ENCODE measurements at places on chromosomes 3 and 15.

DNA sequence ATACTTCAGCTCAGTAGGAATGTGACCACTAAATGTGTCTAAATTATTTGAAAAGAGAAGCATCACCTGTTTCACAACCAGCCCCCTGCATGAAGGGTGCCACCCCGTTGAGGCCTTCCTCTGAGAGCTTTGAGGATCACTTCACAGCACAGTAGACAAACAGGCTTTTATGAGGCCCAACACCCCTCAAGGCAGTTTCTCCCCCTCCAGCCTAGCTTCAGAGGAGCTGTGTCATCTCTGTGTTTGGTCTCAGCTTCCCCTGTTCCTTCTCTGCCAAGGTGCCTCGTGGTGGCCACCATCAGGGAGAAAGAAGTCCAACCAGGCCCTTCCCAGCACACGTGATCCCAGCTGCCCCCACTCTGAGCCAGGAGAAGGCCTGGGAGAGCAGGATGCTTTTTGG, 21.6 kb upstream of the DUSP7 start:
- no peak for DNase-seq

GRCh38 chr15:25532269-25533140, 93.7 kb upstream of the UBE3A start:
- no peak for DNase-seq

GRCh38 chr3:27568393-27568792, 84.2 kb upstream of the SLC4A7 start:
- DNase-seq, result peak; percentile 60

DNA sequence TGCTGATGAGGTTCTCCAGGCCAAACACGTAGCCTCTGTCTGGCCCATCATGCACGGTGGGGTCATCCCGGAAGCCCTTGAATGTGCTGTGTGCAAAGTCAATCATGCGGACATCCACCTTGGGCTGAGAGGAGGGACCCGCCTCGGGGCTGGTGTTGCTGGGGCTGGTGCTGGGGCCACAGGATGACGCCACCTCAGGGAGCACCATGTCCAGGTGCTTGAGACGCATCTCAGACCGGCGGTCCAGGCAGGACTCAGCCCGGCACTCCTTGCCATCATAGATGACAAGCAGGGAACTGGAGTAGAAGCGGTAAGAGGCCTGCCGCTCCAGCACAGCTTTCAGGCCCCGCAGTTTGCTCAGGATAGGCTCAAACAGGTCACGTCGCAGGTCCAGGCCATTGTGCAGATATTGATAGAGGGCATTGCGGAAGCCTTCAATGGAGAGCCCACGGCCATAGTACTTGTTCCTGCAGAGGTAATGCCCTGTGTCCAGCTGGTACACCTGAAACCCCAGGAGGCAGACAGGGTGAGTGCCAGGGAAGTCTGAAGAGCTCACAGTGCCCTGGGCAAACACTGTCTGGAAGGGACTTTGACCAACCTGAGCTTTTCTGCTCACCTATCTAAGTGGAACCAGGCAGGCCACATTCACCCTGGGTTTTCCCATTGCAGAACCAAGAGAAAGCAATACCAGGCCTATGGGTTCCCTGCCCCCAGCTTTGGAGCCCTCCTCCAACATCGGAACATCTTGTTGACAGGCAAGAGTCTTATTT, 3.6 kb upstream of the GMPPB start:
- DNase-seq, result no peak

GRCh38 chr3:29245441-29245840, 35.4 kb upstream of the RBMS3 start:
- no peak for DNase-seq

DNA sequence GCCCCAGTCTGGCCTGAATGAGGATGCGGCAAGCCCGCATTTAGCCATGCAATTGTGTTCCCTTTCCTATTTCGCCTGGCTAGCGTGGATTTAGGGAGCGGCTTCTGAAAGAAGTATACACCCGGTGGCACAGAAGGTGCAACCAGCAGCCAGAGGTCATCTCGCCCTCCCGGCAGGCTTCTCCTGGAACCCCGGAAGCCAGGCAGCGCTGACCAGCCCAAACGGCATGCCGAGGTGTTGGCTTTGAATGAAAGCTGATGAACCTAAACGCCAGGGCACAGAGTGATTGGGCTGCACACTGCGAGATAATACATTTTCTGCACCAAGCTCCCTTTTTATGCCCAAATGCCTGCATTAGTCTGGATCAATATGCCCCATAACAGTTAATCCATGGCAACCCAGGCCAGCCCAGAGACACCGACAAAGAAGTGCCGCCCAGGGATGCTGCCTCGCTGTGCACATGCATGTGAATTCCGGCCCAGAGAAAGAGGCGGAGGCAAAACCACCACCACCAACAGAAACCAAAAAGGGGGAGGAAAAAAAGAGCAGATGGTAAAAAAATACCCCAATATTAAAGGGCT, 1.4 kb downstream of the SRGAP3 start:
- DNase-seq, result no peak

DNA sequence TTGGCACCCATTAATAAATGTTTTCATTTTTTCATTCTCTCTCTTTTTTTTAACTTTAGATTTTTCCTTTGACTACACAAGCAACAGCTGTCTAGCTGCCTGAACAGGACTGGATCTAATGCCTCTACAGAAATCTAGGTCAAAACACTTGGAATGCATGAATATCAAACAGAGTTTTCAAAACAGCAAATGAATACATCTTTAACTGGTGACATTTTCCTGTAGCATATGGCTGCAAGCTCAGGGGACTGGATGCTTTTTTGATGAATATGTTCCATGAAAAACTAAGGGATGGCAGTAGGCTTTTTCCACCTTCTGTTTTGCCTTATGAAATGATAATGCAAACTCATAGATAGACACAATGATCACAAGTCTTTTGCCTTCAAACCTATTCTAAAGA, 661.7 kb downstream of the MCTP2 start:
- no peak for DNase-seq

GRCh38 chr3:112769286-112769978, 77.2 kb downstream of the CD200R1L start:
- peak; percentile 67 for DNase-seq

- no peak for DNase-seq
Observed at GRCh38 chr3:181103605-181104004, 114.1 kb upstream of the DNAJC19 start.

- peak; percentile 21 for DNase-seq
Observed at GRCh38 chr15:35078221-35078915, 6.7 kb downstream of the NANOGP8 start.

DNA sequence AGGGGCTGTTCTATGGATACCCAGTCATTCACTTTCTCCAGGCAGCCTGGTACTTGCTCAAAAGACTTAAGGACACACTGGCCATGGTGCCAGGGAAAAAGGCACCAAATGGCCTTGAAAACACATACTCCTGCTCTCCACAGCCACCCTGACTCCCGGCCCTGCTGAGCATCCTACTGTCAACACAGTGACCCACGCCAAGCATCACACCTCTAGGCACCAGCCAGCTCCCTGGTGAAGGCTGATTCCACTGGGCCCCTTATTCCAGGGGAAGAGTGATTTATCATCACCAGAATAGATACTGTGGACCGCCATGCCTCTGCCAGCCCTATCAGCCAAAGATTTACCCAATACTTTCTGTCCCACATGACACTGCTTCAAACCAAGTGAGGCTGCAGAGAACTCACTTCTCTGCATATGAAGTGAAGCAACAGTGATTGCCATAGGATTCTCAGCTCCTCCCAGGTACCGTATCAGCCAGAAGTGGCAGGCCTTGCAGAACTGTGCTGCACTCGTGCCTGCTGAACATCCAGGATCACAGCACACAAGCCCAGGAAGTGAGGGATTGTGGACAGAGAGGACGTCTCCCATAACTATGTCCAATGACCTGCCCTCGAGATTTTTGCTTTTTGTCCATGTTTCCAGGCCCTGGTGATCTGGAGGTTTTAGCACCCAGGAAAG, 63.7 kb downstream of the WHAMM start:
- no peak for DNase-seq

DNA sequence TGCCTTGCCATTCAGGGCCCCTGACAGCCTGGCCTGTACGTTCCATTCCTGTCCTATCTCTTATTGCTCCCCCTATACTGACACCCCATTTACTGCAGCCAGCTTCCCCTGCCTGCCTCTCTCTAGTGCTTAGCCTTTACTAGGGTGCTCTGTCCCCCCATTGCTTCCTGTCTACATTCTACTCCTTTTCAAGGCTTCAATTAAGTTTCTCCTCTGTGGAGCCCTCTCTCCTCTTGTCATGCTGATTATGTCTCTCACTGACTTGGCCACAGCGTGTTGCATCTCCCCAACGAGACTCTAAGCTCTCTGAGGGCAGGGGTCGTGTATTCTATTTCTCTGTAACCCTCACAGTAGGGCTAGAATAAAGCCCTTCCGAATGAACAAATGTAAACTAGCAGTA, 185.2 kb downstream of the RPLP1 start:
- DNase-seq, result no peak

GRCh38 chr3:70224337-70224736, 88.1 kb downstream of the MDFIC2 start:
- DNase-seq, result no peak

DNA sequence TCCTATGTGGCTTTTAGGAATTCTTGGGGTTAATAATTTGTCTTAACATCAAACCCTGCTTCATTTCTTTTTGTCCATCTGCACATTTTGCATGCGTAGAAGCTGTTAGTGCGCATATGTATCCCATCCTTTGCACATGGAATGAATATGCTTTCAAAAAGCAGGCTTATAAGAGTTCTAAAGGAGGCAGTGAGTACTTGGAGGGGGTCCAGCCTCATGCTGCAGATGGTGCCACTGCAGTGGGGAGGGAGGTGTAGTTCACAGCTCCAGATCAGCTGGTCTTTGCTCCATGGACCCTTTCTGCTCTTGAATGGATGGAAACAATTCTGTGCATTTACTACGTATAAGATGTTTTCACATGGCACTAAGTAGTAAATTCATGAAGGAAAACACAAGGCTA, 20.7 kb upstream of the SSR3 start:
- DNase-seq, result no peak

GRCh38 chr15:69059557-69059943, 45.1 kb downstream of the NOX5 start:
- DNase-seq, result no peak

DNA sequence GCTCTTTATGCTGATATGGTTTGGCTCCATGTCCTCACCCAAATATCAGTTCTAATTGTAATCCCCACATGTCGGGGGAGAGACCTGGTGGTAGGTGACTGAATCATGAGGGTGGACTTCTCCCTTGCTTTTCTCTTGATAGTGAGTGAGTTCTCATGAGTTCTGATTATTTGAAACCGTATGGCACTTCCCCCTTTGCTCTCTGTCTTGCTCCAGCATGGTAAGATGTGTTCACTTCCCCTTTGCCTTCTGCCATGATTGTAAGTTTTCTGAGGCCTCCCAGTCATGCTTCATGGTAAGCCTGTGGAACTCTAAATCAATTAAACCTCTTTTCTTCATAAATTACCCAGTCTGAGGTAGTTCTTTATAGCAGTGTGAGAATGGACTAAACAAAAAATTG, 107.6 kb downstream of the IMPG2 start:
- no peak for DNase-seq

GRCh38 chr3:10574101-10574620, 68.8 kb upstream of the ATP2B2 start:
- DNase-seq, result no peak

GRCh38 chr3:72595927-72596610, 252.2 kb downstream of the SHQ1 start:
- no peak for DNase-seq

- DNase-seq, result no peak
Observed at GRCh38 chr3:53503195-53503594, 8.8 kb downstream of the CACNA1D start.

DNA sequence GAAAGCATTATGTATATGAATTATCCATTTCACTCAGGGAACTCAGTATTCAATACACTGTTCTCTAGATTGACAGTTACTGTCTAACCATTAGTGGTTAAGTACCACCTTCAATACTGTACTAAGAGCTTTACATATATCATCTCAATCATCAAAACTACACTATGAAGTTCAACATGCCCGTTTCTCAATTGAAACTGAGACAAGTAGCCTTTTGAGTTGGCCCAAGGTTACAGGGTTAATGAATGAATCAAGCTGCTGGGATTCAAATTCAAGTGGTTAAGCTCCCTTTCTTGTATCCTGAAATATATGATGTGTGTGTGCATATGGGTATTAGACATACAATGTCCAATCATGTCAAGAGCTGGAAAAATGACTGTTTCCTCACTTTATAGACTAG, 5.8 kb downstream of the TASOR start:
- DNase-seq, result no peak

GRCh38 chr3:41808152-41808551, 153.8 kb downstream of the ULK4 start:
- peak; percentile 16 for DNase-seq

- no peak for DNase-seq
Observed at GRCh38 chr3:177451301-177451750, 254.0 kb upstream of the TBL1XR1 start.

- no peak for DNase-seq
Observed at GRCh38 chr3:9746330-9746729, 3.4 kb upstream of the OGG1 start.

- no peak for DNase-seq
Observed at GRCh38 chr3:100002599-100003350, 111.5 kb downstream of the FILIP1L start.

- DNase-seq, result no peak
Observed at GRCh38 chr3:195888311-195888761, 20.0 kb downstream of the TNK2 start.

DNA sequence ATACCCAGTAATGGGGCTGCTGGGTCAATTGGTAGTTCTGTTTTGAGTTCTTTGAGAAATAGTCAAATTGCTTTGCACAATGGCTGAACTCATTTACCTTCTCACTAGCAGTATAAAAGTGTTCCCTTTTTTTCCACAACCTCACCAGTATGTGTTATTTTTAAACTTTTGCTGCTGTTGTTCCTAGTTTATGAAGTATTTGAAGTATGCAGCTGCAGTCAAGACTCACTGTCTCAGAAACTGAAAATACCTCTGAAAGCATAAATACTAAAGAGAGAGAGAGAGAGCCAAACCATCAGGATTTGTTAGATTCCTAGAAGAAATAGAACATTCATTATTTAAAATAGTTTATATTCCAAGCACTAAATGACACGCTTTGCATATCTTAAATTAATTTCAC, 764.2 kb downstream of the NTRK3 start:
- no peak for DNase-seq

DNA sequence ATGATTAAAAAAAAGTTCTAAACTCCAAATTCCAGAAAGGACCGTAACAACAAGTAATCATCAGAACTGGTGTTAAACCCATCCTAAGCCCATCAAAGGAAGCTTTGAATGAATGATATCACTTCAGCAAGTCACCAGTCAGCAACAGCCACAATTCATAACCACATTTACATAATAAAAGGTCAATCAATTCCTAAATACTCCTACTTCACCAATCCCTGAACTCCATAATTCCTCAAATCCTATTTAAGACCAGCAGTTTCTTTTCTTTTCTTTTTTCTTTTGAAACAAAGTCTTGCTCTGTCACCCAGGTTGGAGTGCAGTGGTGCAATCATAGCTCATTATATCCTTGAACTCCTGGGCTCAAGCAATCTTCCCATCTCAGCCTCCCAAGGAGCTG, 40.5 kb downstream of the TTBK2 start:
- DNase-seq, result no peak

Data from stromal cell of bone marrow (primary cell).